Stimulated activated naive CD4-positive, alpha-beta T cell (primary cell): ENCODE measurements at places on chromosomes 5 and 9.

GRCh38 chr5:42583322-42583721 is 160.1 kb downstream of the GHR start:
- DNase-seq: peak; percentile 9

- DNase-seq: no peak
These were observed 536 bp upstream of the STX17 start for GRCh38 chr9:99905833-99906402.

- no peak for DNase-seq
These were observed 21.2 kb upstream of the SEMA5A start for GRCh38 chr5:9567039-9567438.

DNA sequence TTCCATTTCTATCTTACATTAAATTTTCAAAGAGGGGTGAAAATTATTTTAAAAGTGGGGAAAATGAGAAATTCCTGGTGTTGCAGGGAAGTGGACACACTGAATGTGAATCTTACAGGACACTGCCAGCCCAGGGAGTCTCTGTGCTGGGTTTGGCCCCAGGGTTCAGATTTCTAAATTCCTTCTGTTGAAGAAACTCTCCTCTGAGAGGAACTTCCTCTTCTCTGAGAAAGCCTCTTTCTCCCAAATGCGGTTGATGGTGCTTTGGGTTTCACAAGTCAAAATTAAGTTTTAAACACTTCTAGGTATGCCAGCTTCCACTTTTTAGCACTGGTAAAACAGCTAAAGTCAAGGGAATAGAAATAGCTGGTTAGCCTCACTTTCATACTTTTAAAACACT is 317.9 kb upstream of the ITGA1 start:
- no peak for DNase-seq

- peak; percentile 73 for DNase-seq
These were observed at the start of gene UBTD2 for GRCh38 chr5:172283020-172283861. TSS of gene UBTD2 (minus strand) at chr5:172283764. CDS start at chr5:172283665, 99 bp downstream.

DNA sequence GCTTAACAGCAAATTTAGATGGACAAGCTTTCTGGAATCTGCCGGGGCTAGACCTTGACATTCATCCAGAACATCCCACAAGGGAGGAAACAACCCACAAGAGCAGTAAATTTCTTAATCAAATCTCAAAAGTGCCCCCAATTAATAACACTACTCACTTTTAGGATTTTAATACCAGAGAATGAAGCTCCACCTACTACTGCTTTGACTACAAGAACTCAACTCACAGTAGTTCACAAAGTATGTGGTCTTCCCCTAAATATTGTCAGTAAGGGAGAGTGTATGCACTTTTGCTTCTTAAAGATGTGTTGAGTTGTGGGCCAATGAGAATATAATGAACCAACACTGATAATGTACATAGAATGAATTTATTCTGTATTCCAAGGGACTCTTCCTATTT is 94.7 kb downstream of the EBF1 start:
- DNase-seq: no peak

- DNase-seq: no peak
These were observed 312.8 kb downstream of the TLE4 start for GRCh38 chr9:79884546-79884945.

DNA sequence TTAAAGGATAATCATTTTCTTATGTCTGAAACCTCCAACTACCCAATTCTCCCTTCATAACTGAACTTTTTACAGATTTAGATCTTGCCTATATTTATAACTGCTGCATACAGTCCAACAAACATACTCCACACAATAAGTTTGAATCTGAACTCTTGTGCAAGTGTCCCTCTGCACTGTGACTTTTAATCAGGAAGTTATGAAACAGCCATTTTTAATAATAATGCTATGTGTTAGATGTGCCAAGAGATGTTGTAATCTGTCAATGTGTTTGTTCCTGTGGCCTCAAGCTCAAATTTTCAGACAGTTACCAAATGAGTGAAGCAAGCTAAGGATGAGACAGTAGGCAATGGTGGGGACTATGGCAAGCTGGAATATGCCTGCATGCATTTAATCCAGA is 57.6 kb upstream of the MTAP start:
- DNase-seq: no peak

DNA sequence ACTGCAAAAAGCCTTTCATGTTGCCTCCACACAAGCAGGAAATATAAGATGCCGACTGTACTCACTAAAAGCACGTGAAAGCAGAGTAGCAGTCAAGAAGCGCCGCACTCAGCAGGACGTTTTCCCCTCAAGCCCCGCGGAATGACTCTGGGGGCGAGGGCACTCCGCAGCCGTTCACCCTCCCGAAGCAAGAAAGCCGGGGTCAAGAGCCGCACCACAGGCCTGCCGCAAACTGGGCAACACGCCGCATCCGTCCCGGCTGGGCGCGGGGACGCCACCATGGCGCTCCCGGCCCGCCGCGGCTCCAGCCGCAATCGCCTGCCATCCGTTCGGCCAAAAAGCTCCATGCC is 364 bp downstream of the RPS6 start:
- no peak for DNase-seq

GRCh38 chr5:154937186-154937717 is 759 bp downstream of the GEMIN5 start:
- DNase-seq: no peak

GRCh38 chr9:18890372-18890771 is 142.6 kb downstream of the SAXO1 start:
- DNase-seq: no peak

- no peak for DNase-seq
These were observed 187.8 kb downstream of the NXNL2 start for GRCh38 chr9:88722753-88723152.

- DNase-seq: no peak
These were observed 46.2 kb downstream of the PCA3 start for GRCh38 chr9:76810377-76810957.

- DNase-seq: no peak
These were observed 87.3 kb downstream of the GAS1 start for GRCh38 chr9:86860006-86860405.

DNA sequence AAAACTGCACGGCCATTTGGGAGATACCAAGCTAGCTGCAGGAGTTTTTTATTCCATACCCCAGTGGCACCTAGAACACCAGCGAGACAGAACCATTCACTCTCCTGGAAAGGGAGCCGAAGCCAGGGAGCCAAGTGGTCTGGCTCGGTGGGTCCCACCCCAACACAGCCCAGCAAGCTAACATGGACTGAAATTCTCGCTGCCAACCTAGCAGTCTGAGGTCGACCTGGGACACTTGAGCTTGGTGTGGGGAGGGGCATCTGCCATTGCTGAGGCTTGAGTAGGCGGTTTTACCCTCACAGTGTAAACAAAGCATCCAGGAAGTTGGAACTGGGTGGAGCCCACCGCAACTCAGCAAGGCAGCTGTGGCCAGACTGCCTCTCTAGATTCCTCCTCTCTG is 108.9 kb upstream of the CHD1 start:
- DNase-seq: peak; percentile 36
